ENCODE measurements at places on chromosomes 6 and 20.

GRCh38 chr6:169172456-169172855 is 81.2 kb downstream of the THBS2 start:
- no peak for DNase-seq

DNA sequence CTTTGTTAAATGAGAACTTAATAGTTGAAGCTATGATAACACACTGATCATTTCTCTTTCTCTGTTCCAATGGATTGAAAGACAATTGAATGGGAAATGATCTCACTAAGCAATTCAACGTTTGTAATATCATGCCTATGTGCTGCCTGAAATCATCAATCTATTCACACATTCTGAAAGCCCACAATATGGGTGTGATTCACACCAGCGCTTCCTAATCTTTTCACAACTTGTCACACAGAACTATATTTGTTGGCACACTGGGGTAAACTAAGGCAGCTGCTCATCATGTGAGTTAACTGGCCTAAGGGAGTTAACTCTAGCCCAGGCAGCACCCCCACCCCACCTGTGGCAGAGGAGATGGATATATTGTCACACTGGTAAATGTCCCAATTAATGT is 37.1 kb upstream of the UTRN start:
- no peak for DNase-seq

DNA sequence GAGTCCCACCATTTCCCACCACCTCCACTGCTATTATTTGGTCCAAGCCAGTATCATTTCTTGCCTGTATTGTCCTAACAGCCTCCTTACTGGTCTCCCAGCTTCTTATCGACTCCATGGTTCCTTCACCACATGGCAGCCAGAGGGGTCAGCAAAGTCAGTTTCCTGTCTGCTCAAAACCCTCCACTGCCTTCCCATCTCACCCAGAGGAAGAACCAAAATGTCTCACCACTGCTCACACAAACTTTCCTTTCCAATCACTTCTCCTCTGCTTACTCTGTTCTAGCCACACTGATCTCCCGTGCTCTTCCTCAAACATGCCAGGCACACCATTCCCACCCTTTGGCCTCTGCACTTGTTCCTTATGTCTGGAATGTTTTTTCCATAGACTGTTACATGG is 39.7 kb downstream of the BCL2L1 start:
- DNase-seq: no peak

GRCh38 chr6:143234734-143235133 is 174.0 kb downstream of the AIG1 start:
- no peak for DNase-seq

GRCh38 chr20:25238319-25239037 is 9.4 kb upstream of the PYGB start:
- no peak for DNase-seq

DNA sequence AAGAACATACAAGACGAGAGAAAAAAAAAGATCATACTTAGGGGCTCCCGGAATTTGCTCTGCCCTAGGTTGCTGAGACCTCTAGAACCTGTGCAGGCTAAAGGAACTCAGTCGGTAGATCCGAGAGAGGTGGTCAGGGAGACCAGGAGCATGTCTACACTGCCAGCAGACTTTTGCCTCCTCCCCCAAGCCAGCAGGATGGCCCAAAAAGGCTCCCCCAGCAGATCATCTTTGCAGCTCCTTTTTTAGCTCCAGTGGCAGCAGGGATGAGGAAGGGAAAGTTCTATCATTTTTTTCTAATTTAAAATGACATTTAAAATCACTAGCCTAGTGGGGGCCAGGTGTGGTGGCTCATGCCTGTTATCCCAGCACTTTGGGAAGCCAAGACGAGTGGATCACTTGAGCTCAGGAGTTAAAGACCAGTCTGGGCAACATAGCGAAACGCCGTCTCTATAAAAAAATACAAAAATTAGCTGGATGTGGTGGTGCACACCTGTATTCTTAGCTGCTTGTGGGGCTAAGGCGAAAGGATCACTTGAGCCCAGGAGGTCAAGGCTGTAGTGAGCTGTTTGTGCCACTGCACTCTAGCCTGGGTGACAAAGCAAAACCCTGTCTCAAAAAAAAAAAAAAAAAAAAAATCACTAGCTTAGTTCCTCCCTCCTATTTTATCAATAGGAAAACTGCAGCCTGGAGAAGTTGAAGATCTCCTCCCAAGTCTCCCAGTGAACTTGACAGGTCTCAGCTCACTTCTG is 69.3 kb upstream of the MYL9 start:
- no peak for DNase-seq

GRCh38 chr6:158322724-158323560 is 10.7 kb downstream of the TULP4 start:
- DNase-seq: no peak

- DNase-seq: no peak
Observed at GRCh38 chr6:71727632-71728294, 158.6 kb upstream of the RIMS1 start.

DNA sequence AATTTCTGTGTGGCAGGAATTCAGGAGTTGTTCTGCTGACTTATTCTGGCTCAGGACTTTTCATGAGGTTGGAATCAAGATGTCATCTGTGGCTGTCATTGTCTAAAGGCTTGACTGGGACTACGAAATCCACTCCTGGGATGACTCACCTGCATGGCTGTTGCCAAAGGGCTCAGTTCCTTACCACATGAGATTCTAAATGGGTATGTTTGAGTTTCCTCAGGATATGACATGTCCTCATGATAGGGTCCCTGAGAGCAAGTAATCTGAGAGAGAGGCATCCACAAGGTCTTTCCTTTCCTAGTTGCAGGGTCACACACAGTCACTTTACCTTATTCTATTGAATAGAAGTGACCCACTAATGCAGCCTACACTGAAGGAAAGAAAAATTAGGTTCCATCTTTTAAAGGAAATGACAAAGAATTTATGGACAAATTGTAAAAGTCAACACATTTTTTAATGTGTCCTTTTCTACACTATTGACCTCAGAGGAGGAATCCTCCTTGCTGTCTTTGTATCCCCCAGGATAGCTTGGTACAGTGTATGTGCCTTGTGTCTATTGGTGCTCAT is 1025.0 kb upstream of the GJE1 start:
- DNase-seq: no peak

Measured in stimulated activated CD4-positive, alpha-beta T cell treated with anti-CD3 and anti-CD28 coated beads, Interleukin-1b, Interleukin-23, amount 100 ng/mL, for 4 hours (primary cell).